NT2/D1 (cell line): ENCODE measurements at places on chromosomes 7 and 10.

DNA sequence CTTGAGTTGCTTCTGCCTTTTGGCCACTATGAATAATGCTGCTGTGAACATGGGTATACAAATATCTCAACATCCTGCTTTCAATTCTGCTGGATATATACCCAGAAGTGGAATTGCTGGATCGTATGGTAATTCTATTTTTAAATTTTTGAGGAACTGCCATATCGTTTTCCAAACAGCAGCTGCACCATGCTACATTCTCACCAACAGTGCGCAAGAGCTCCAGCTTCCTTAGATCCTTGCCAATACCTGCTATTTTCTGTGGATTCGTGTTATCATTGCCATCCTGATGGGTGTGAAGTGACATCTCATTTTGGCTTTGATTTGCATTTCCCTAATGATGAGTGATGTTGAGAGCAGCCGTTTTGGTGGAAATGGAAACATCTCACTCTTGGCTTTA lies 26.7 kb downstream of the FRMD4A start:
- DNase-seq: no peak

- DNase-seq: no peak
Measured at GRCh38 chr10:111098679-111099437, 22.0 kb downstream of the ADRA2A start.

- DNase-seq: no peak
Measured at GRCh38 chr7:71350680-71351079, 218.7 kb downstream of the GALNT17 start.

- no peak for DNase-seq
Measured at GRCh38 chr10:24113901-24114300, 95.0 kb upstream of the KIAA1217 start.

GRCh38 chr10:72335394-72336258 lies 19.1 kb downstream of the DNAJB12 start:
- no peak for DNase-seq
